Activated naive CD8-positive, alpha-beta T cell treated with anti-CD3 and anti-CD28 coated beads for 36 hours (primary cell): ENCODE measurements at places on chromosomes 6 and 20.

GRCh38 chr6:53066077-53066417, 843 bp downstream of the FBXO9 start:
- H3K27me3 ChIP-seq: no peaks in the 10 kb centered on the region
- H3K4me3 ChIP-seq: peak overlapping the region; percentile 98

- H3K27me3 ChIP-seq: peaks cover 7% of the 10 kb centered on the region
- peaks cover 20% of the 10 kb centered on the region for H3K4me1 ChIP-seq
- no peak overlapping the region for H3K4me3 ChIP-seq
- DNase-seq: peak; percentile 33
- H3K36me3 ChIP-seq: no peaks in the 10 kb centered on the region
These were observed 28.5 kb downstream of the C6orf15 start for GRCh38 chr6:31083742-31084354.

- peak overlapping the region; percentile 80 for H3K4me3 ChIP-seq
- peak overlapping the region; percentile 72 for H3K27ac ChIP-seq
- peak; percentile 13 for DNase-seq
- H3K4me1 ChIP-seq: peaks cover 25% of the 10 kb centered on the region
These were observed 831 bp downstream of the PMEPA1 start for GRCh38 chr20:57708694-57709673.

- peaks cover 54% of the 10 kb centered on the region for H3K36me3 ChIP-seq
- no peak overlapping the region for H3K4me3 ChIP-seq
- no peaks in the 10 kb centered on the region for H3K27me3 ChIP-seq
- H3K27ac ChIP-seq: no peak overlapping the region
These were observed 101.2 kb upstream of the TRAF3IP2 start for GRCh38 chr6:111706841-111707391.

- peaks cover 50% of the 10 kb centered on the region for H3K4me1 ChIP-seq
- H3K4me3 ChIP-seq: no peak overlapping the region
- H3K27ac ChIP-seq: no peak overlapping the region
- no peaks in the 10 kb centered on the region for H3K27me3 ChIP-seq
- no peak for DNase-seq
These were observed 30.0 kb downstream of the MAP3K5 start for GRCh38 chr6:136762022-136762975.

GRCh38 chr20:58194175-58194791, 34.2 kb downstream of the ANKRD60 start:
- H3K27me3 ChIP-seq: peaks cover 3% of the 10 kb centered on the region
- no peak overlapping the region for H3K4me3 ChIP-seq
- DNase-seq: no peak
- no peak overlapping the region for H3K27ac ChIP-seq
- no peaks in the 10 kb centered on the region for H3K4me1 ChIP-seq
